AG09319 (cell line): ENCODE measurements at places on chromosomes 5 and 9.
A peak's percentile ranks its signal among the peaks of the same experiment; 100 is the strongest.

DNA sequence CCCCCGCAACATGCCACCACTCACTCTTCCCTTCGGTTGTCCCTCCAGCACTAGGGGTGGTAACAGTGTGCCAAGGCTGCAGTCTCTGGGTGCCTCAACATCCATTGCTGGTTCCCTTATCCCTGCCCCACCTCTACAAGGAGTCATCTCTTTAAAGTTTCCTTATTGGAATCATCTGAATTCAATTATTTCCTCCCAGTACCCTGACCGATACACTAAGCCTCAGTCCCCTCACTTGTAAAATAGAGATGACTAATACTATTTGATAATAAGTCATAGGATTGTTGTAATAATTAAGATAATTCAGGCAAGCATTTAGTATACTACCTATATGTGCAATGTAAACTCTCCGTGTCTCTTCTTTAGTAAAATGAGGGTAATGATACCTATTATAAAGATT lies 352.5 kb downstream of the ENC1 start:
- no peak for DNase-seq

DNA sequence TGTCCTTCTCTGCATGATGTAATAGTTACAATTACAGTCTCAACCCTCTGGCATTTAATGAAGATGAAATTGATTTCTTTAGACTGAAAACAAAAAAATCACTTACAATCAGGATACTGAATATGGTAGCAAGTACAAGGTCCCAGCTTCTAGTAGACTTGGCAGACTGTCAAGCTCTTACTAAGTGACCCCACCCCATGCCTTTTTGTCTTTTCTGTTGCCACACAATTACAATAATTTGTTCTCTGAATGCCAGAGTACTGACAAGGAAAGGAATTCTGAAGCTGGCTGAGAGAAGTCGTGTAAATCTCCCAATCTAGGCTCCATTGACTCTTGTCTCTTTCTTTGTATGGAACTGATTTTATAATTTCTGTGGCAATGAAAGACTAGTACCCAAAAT lies 154.2 kb downstream of the TMC1 start:
- peak; percentile 7 for DNase-seq

- no peak for DNase-seq
These were observed 56.2 kb downstream of the GLRA1 start for GRCh38 chr5:151868451-151868850.

DNA sequence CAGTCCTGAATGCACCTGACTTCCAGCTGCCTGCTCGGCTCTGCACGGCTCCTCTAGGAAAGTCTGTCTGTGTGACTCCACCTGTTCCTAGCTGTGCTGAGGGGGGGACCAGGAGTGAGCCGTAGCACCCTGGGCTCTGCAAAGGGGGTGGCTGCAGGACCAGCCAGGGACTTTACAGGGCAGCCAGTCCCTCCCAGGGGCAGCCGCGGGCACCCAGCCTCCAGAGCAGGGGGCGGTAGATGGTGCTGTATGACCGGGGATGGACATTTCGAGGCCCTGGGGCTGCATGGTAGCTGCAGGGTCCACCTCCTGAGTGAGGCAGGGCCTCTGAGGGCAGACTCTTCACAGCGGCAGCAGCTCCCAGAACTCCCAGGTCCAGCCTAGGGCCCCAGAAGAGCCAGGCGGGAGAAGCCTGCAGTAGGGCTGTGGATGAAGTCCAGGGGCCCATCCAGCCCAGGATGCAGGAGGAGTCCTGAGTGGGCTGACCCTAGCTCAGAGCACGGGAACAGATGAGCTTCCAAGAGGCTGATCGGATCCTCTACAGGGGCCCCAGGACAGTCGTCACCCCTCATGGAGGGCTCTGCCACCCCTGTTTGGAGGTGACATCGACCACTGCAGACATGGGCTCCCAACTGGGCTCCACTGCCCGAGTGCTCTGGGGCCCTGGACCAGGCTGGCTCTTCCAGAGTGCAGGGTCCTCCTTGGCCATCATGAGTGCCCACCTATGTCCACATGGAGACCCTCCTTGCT lies 105.4 kb downstream of the ZNF354C start:
- DNase-seq = no peak

- DNase-seq = no peak
These were observed 11.0 kb upstream of the RECK start for GRCh38 chr9:36025746-36026145.

GRCh38 chr9:114125476-114126013 lies 26.5 kb upstream of the KIF12 start:
- no peak for DNase-seq

DNA sequence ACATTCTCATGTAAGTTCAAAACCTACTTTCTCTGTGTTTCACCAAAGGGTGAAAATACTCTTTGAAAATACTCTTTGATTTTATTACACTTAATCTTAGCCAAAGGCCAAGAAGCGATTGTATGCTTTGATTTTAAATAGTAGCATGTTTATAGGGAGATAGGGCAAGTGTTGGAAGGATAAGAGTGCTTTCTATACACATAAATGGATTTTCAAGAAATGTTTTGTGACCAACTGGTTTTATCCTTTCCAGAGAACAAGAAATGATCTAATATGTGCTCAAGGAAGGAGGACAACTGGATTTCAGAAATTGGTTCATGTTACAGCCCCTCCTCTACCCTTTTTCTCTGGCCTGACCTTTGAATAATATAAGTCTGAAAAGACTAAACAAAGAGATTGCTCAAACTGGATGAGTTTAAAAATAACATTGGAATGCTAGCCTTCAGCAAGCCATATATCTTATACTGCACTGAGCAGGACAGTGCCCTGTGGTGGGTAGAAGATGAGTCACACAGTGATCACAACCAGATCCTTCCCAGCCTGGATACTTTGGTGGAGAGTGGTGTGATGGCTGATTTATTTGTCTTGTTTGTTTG lies 13.1 kb downstream of the PALM2AKAP2 start:
- peak; percentile 73 for DNase-seq

DNA sequence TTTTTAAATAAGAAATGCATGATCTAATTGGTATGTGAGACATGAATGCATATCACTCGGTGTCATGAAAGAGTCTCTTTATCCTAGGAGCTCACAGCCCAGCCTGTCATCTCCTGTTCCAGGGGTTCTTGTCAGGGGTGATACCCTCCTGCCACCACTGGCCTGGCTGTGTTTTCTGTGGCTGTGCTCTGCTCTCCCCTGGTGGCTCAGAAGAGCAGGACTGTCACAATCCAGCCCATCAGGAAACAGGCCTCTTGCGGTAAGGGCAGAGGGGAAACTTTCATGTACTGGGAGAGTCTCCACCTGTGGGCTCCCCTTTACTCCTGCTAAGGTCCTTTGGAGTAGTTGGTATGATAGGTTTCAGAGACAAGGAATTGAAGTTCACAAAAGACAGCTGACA lies 240.2 kb upstream of the GLRA1 start:
- DNase-seq = no peak

DNA sequence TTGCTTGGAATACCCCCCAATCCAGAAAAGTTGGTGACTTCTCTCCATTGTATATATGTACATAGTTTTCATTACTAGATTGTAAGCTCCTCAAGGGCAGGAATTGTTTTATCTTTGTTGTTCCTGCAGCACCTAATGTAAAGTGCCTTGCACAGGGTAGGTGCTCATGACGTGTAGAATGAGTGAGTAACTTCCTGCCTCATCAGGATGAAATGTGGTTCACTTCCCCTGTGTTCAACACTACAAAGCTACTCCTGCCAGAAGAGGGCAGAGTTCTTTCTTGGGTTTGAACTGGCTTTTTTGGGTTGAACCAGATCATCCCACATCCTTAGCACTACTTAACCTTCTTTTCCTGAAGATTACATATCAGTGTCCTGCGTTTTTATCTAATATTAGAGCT lies 23.9 kb downstream of the GTF3C4 start:
- DNase-seq = no peak

- DNase-seq = no peak
These were observed 154.4 kb upstream of the CLINT1 start for GRCh38 chr5:158013303-158013702.

DNA sequence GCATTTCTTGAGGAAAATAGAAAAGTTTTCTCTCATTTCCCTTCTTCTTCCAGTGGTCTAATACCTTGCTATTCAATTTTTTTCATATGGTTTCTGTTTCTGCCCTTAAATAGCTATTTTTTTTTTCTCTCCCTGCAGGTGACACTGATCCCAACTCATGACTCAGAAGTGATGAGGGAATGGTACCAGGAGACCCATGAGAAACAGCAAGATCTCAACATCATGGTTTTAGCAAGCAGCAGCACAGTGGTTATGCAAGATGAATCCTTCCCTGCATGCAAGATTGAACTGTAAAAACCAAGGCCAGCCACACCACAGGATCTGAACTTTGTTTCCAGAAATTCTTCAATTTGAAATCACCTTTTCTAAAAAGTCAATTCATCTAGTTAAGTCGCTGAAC lies 97.7 kb downstream of the MAP1B start:
- DNase-seq = no peak

DNA sequence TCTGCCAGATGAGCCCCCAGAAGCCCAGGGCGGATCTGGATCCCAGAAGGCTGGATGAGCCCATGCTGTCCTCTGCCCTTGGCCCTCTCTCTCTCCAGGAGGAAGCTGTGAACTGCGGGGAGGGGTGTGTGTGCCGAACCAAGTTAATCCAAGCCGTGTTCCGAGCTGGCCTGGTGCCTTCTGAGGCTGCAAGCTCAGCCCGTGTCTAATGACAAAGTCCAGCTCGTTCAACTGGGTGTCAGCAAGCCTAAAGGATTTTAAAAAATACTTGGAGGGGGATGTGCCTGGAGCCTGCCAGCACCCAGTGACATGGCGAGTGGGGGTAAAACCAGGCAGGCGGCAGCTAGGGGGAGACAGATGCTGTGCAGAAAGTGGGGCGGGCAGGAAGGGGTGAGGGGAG lies 8.0 kb downstream of the STC2 start:
- DNase-seq = no peak

DNA sequence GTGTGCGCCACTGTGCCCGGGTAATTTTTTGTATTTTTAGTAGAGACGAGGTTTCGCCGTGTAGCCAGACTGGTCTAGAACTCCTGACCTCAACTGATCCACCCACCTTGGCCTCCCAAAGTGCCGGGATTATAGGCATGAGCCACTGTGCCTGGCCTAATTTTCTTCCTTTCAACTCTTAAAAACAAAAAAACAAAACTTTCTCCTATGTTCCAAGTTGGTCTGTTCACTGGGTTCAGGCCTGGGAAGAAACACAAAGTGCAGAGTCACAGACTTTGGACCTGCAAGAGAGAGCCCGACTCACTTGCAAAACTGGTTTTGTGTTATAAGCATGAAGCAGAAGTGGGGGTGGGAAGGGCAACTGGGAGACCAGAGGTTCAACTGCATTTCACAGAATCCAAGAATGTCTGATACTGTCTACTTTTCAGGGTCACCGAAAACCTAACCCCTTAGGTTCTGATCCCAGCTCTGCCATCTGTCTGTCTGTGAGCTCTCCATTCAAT lies 5.2 kb upstream of the HDHD3 start:
- DNase-seq = no peak

GRCh38 chr9:26746357-26747072 lies 146.1 kb downstream of the CAAP1 start:
- DNase-seq = no peak

GRCh38 chr5:151239237-151239861 lies 13.6 kb upstream of the GM2A start:
- DNase-seq = peak; percentile 15

- DNase-seq = no peak
These were observed 345.9 kb upstream of the CD180 start for GRCh38 chr5:67542479-67542878.

DNA sequence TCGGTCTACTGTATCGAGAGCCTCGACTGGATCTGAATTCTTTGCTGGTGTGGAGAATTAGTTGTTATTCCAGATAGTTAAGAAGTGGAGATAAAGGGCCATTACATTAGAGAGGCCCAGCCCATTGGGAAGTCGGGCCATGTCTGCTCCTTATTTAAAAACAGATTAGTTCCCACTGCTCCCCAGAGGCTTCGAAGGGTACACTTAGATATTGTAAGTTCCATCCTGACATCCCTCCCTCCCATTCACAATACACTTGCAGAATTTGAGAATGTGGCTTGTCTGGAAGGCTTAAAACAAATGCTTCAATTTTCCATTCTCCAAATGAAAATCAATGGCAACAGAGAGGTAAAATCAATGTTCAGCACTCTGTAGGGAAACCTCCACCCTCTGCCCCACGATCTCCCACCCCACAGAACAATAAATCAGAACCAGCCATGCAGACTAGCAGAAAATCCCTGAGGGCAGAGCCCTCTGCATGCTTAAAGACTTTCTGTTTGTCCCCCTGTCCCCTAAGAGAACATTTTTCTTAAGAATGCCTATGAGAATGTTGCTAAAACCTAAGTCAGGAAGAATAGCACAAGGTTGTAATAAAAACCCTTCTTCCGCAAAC lies 364.1 kb downstream of the SPOCK1 start:
- no peak for DNase-seq

DNA sequence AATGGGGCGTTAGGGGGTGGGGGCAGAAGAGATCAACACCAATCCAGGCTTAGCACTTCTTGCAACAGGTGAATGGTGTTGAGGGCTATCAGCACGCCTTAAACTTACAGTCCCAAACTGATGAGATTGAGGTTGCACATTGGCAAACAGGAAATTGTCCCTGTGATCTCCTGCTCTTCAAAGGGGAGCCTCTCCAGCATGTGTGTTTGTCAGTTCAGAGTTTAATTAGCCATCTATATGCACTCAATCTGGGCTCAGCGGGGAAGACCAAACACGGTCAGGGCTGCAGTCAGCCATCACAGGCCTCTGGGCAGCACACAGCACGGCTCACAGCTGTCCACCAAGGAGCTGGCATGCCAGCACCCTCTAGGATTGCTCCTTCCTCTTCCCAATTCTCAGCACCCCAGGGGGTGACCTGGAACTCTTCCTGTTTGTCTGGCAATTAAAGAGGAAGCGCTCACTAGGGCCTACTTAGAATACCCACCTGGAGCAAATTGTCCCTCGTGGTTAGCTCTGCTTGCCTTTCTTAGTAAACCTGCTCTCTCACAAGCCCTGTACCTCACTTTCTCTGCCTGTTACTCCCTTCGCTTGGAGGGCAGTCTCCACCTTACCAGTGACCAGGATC lies 217.4 kb downstream of the SLIT3 start:
- no peak for DNase-seq

DNA sequence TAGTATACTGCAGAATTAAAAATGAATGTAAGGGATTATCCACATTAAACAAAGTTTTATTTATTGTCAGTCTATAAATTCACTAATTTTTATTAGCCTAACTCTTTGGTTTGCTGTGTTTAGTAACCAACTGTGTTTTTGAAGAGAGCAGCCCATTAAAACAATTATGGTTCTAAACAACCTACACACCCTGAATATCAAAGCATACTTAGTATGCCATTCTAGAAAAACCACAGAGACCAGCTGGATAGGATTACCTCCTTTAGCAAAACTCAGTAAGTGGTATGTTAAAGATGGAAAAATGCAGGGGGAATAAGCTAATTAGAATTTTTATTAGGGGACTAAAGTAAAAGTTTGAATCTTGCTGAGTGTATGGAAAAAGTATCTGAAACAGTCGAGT lies 1981.7 kb upstream of the NUDT12 start:
- DNase-seq = no peak

DNA sequence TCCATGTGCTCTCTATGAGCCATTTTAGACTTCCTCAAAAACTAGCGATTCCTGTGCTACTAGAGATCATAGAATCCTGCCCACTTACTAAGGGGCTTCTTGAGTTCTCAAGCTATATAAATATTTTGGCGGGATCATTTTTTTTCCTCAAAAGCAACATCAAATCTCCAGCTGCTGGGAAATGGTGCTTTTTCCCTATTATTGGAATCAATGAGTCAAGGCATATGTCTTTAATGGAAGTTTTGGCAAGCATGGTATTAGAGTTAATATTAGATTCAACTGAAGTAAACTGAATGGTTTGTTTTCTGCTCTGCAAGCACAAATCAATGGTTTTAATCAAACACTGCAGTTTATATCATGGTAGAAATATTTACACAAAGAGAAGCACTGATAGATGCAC lies 369.9 kb upstream of the PTGER4 start:
- no peak for DNase-seq
